ENCODE measurements at places on chromosomes 5 and 9.

- DNase-seq, result no peak
These were observed 480.9 kb upstream of the PAPPA start for GRCh38 chr9:115672477-115673316.

DNA sequence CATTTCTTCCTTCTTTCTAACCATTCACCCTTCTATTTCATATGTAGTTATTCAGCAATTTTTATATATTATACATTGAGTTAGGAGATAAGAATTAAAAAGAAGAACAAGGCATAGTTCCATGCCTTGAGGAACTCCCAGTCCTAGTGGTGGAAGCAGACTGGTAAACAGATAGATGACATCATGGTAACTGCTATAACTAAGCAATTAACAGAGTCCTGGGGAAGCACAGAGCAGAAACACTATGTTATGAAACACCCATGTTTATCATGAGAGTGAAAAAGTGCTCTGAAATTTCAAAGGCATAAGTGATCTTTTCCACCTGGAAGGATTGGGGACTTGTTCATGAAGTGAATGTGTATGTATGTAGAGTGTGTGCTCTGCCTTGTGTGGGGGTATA, 14.6 kb downstream of the PAPPA start:
- no peak for DNase-seq

DNA sequence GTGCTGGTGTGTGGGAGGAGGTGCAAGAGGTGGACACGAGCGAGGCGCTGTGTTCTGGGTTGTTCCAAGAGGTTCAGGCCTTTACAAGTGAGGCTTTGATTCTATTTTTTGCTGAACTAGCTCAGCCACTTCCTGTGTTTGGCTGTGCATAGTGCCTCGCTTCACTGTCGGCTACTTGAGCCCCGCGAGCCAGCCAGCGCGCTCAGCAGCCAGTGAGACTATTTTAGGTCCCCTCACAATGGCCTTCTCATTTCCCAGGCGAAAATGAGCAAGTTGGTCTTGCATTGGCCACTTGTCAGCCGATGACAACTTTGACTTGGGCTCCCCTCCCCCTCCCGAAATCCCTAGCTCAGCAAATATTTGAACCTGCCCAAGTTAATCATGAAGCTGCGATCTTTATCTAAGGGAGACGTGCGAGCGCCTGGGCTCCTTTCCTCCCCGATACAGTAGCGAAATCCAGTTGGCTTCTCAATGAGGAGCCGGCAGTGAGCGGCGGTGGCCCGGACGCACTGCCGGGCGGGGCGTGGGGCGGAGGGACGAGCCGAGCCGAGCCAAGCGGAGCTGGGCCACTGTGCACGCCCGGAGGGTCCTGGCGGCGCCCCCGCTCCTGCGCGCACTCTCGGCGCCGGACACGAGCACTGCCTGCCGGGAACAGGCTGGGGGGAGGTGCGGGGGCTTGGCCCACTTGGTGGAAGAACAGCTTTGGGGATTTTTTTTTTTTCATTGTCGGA, 72.6 kb downstream of the PIK3R1 start:
- peak; percentile 77 for DNase-seq

DNA sequence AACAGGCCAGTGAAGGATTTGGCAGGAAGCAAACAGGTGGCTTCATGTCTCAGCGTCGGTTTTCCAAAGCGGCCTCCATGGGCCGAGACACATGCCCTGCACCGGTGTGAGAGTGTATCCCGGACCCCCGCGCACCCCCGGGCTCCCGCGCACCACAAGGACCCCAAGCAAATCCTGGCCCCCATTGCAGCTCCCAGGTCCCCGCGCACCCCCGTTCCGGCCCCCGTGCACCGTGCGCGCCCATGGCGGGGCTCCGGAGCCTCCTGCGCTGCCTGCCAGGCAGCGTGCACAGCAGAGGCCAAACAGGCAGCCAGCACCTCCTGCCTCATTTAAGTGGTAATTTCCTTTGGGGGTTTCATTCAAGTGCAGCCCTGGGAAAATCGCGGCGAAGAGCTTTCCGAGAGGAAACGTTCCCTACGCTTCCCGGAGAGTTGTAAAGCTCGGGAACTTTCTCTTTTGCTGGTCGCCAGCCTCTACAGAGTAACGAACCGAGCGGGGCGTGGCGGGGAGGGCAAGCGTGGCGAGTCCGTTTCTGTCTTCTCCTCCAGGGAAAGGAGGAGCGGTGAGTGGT, 145.5 kb upstream of the SLC24A2 start:
- DNase-seq, result no peak

GRCh38 chr9:19521205-19521604, 112.4 kb downstream of the ACER2 start:
- DNase-seq, result no peak

DNA sequence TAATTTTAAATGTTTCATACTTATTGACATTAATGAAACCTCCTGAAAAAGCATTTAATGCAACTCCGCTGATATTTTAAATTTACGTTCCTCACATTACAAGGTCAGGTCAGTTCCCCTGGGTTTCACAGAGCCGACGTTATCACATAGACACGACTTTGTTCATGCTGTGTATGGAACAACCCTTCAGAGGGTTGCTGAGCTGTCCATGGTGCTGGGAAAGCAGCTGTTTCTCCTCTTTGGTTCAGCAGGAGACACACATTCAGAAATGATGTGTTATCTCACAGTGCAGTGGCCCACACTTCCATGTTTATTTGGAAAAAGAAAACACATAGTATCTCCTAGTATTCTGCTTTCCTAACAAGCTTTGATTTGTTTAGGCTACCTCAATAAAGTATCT, 53.5 kb downstream of the PPP2R2B start:
- no peak for DNase-seq

- peak; percentile 24 for DNase-seq
These were observed 453.3 kb downstream of the DIRAS2 start for GRCh38 chr9:90189306-90189705.

- DNase-seq, result no peak
These were observed 584.5 kb upstream of the DMAC1 start for GRCh38 chr9:8384091-8384490.

DNA sequence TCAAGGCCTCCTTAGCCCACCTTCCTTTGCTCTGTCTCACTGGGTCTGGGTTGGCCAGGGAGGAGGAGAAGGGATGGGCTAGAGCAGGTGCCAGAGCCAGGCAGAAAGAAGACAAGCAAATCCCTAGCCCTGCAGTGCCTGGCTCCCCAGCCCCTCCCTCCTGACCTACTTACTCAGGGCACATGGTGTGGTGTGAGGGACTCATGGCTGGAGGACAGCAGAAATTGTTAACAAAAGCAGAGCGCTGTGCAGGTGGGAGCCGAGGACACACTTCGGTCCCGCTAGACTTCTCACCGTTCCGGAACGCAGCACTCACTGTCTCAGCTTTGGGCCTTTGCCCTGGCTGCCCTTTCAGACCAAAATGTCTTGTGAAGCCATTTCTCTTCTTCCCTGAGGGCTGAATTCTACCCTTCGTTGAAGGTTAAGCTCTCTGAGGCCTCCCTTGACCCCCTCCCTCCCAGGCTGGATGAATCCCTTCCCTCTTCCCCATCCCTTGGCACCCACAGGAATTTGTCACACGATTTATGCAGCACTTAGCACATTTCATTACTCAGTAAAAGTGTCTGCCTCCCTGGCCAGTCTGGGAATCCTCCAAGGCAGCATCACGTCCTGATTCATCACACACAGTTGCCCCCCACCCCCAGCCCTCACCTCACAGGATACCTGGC, 263.9 kb upstream of the TRPC7 start:
- DNase-seq, result no peak

DNA sequence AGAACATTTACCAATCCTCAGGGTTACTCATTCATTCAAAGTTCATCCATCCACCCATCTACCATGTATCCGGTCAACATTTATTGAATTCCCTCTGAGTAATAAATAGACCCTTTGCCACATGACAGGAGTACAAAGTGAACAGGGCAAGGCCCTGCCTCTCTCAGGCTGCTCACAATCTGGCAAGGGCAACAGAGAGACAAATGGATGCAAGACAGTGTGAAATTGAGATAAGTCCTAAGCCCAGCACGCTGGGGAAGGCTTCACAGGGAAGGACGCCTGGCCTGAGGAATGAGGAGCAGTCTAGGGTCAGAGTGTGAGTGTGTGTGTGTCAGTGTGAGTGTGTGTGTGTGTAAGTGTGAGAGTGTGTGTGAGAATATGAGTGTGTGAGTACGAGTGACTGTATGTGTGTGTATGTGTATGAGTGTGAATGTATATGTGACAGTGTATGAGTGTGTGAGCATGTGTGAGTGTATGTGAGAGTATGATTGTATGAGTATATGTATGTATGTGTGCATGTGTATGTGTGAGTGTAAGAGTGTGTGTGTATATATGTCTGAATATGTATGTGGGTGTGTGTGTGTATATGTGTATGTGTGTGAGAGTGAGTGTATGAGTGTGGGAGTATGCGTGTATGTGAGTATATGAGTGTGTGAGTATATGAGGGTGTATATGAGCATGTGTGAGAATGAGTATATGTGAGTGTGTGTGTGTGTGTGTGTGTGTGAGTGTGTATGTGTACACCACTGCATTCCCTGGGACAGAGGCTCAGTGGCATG, 145.6 kb downstream of the FSTL4 start:
- no peak for DNase-seq

- DNase-seq, result no peak
These were observed 15.9 kb downstream of the ABHD17B start for GRCh38 chr9:71895117-71895516.

DNA sequence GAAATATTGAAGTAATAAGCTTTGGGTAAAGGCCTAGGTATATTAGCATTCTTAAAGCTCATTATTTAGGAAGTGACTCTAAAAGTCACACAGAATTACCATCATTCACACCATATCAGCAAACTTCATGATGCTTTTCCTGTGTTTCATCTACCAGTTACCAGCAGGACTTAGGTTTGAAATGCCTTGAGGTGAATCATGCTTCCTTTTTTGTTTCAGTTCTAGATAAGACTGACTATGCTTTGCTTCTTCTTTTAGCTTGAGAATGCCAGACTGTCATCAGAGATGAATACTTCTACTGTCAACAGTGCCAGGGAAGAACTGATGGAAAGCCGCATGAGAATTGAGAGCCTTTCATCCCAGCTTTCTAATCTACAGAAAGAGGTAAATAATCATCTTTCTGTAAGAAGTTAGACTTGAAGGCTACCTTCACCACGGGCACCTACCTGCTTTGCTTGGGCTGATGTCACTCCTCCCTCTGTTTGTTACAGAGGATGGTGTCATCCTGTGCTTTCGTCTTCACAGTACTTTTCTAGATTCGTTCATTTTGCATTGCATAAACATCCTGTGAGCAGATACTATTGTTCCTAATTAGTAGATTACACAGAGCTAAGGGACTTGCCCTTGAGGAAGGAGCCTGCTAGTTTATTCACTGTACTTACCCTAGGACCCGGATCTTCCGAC, 34.7 kb downstream of the LMNB1 start:
- DNase-seq, result no peak

- DNase-seq, result no peak
These were observed 36.2 kb downstream of the SH3PXD2B start for GRCh38 chr5:172417983-172418630.

GRCh38 chr5:60685028-60685427, 14.9 kb downstream of the DEPDC1B start:
- DNase-seq, result no peak

GRCh38 chr9:130426467-130426773, 18.3 kb upstream of the ASS1 start:
- no peak for DNase-seq

DNA sequence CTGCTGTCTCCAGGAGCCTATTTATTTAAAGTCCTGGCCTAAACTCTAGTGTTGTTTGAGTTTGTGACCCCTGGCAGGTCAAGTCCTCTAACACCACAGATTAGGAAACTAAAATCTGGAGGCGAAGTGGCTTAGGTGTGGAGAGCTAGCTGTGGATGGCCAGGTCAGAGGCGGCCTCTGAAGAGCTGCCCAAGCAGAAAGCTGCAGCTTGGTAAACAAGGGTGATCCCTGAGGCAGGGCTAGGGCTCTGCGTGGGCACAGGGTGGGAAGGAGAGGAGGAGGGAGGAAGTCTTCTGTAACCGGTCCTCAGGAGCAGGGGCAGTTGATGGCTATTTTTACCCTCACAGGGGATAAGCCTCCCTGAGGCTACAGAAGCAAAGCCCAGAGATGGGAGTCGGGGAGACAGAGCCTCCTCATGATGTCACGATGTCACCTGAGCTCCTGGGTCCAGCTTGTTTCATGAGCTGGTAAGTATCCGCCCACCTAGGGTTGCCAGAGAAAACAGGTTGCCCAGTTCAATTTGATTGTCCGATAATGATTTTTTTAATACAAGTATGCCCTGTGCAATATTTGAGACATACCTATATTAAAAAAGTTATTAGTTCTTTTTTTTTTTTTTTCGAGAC, 25.9 kb upstream of the BOD1 start:
- DNase-seq, result no peak

DNA sequence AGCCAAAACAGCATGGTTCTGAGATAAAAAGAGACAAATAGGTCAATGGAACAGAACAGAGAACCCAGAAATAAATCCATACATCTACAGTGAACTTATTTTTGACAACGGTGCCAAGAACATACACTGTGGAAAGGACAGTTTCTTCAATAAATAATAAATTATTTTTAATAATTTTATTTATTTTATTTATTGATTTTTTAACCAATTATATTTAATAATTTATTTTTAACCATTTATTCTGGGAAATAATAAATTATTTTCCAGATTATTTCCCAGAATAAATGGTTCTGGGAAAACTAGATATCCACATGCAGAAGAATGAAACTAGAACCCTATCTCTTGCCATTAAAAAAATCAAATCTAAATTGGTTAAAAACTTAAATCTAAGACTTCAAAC, 1143.8 kb upstream of the DMAC1 start:
- DNase-seq, result no peak
